Bronchial epithelial cell (primary cell): ENCODE measurements at places on chromosomes 1 and 21. TPM values are rescaled to one million over a fixed set of nuclear protein-coding genes. Genes with fewer than 3 reads are reported as not detected.

SV2A gene
- total RNA-seq, result 0.26 and 1.1 TPM in 2 replicates

TCP10L gene
- 0.13 and 0.26 TPM in 2 replicates for total RNA-seq

GPR61 gene
- total RNA-seq, result not detected in 2 replicates

OR2AK2 gene
- not detected in 2 replicates for total RNA-seq

CLDN17 gene
- total RNA-seq, result 2.3 TPM in 1 of 2 replicates, not detected in the other

AZIN2 gene
- total RNA-seq, result 1.3 and 1.5 TPM in 2 replicates

OLFML3 gene
- 0.13 and 1.6 TPM in 2 replicates for total RNA-seq

NCAM2 gene
- 0.26 and 1.3 TPM in 2 replicates for total RNA-seq

S100A7 gene
- 0.38 TPM in 1 of 2 replicates, not detected in the other for total RNA-seq

DNA sequence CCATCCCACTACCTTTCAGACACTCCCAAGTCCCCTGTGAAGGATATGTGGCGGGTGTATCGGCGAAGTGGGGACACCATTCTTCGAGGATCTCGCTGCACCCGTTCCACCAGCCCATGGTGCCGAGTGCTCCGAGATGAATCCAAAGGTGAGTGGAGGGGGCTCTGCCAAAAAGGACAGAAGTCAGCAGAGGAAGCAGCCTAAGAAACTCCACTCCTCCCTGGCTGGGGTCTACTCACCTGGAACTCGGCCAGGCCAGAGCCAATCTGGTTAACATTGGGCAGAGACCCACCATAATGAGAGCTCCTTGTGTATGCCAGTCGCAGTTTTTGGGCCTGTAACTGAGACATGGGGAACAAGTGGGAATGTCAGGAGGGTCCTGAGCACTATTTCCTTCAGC is 3.6 kb downstream of the CRTC2 start:
- DNase-seq, result no peak

- no peak for DNase-seq
Observed at GRCh38 chr1:161162052-161162451, 2.8 kb downstream of the USP21 start.

DNA sequence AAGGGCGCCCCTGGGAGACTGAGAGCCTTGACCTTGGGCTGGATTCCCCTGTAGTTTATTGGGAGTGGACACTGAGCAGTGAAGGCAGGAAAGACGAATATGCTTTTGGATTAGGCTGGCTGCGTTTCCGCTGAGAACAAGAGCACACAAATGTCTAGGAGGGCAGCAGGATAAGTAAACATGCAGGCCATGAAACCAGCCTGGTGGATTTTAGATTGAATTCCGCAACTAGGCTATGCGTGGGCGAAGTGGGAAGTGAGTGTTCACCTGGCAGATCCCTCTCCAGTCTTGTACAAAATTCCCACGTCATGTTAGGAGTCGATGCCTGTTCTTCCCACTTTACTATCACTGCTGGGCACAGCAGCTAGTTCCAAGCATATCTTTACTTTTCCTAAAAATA is 21.4 kb upstream of the KCNJ6 start:
- peak; percentile 23 for DNase-seq

- DNase-seq, result peak; percentile 41
Observed at GRCh38 chr1:15515022-15515663, 8.9 kb downstream of the CASP9 start.

- no peak for DNase-seq
Observed at GRCh38 chr1:29133861-29134694, 10.4 kb upstream of the TMEM200B start.

DNA sequence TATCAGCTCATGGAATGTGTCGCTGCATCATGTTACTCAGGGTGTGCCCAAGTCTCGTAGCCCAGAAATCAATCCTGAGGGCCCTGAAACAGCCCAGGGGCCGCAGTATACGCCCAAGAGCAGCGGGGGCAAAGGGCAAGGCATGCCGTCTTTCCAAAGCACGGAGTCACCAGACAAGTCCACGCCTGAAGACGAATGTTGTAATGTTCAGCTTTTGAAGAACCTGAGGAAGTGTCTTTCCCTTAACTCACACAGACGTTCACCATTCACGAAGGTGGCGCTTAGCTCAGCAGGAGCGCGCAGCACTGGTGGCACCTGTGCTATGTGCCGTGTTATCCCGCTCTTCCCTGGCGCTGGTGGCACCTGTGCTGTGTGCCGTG is 18.8 kb upstream of the PWP2 start:
- DNase-seq, result no peak

- DNase-seq, result peak; percentile 39
Observed at GRCh38 chr1:53681977-53682685, 56.8 kb downstream of the GLIS1 start.

DNA sequence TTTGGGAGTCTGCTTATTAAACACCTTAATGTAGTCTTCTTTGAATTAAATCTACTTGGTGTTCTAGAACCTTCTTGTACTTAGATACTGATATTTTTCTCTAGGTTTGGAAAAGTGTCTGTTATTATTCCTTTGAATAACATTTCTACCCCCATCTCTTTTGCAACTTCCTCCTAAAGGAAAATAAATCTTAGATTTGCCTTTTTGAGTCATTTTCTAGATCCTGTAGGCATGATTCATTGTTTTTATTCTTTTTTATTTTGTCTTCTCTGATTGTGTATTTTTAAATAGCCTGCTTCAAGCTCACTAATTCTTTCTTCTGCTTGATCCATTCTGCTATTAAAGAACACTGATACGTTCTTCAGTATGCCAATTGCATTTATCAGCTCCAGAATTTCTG is 155.9 kb upstream of the NEGR1 start:
- DNase-seq, result no peak

DNA sequence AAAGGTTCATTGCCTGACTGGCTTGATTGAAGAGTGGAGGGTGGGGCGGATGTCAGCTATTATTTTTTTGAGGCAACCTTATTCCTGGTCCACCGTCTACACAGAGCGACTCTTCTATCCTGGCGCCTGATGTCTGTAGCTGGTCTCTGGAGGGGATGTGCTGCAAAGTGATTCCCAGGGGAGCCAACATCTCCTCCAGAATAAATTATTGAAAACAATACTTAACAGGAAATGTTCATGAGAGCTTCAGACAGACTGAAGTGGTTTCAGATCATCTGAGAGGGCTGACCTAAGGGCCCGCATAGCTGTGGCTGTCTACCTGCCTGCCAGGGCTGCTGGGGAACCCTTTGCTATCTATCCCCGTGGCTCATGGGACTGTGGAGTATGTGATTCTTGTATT is 66.7 kb downstream of the TEX35 start:
- no peak for DNase-seq

GRCh38 chr1:180238675-180239074 is 8.6 kb downstream of the LHX4 start:
- no peak for DNase-seq

GRCh38 chr1:24426744-24427544 is 11.3 kb downstream of the NIPAL3 start:
- DNase-seq, result no peak

DNA sequence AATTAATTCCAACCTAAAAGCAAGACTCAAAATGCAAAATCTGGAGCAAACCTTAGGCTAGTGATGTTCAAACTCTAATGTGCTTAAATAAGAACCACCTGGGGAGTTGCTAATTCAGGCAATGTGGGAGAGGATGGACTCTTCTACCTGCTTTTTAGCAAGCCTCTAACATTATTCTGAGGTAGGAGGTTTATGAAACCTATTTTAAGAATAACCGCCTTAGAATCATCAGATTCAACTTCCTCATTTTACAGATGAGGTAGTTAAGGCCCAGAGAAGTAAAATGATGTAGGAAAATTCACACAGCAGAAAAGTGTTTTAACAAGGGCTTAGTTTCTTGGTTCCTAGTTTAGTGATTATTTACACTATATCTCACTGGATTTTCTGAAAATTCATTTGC is 8.6 kb upstream of the NTNG1 start:
- DNase-seq, result no peak

- DNase-seq, result peak; percentile 38
Observed at GRCh38 chr1:24415910-24416665, 486 bp downstream of the NIPAL3 start.

DNA sequence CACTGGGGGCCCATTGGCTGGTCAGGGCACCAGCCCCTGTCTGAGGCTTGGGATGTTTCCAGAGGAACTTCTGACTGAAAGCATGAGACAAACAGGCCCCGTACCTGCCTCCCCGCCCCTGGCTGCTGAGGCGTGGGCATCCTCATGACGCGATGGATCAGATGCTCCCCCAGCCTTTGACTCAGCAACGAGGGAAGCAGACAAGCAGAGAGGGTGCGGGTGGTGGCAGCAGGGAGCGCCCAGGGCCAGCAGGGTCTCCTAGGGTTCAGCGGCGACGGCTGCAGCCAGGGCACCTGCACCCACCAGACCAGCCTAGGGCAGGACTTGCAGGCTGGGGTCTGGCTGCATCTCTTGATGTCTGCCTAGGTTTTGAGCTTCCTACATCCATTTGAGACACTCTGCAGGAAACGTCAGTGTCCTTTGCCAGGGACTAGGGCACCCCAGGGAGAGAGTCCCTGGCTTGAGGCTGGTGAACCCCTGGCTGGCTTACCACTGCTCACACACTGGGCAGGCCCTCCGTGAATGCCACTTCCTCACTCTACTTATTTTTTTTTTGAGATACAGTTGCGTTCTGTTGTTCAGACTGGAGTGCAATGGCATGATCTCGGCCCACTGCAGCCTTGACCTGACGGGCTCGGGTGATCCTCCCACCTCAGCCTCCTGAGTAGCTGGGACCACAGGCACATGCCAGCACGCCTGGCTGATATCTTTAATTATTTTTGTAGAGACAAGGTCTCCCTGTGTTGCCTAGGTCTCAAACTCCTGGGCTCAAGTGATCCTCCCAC is 63.3 kb downstream of the DHRS3 start:
- no peak for DNase-seq

DNA sequence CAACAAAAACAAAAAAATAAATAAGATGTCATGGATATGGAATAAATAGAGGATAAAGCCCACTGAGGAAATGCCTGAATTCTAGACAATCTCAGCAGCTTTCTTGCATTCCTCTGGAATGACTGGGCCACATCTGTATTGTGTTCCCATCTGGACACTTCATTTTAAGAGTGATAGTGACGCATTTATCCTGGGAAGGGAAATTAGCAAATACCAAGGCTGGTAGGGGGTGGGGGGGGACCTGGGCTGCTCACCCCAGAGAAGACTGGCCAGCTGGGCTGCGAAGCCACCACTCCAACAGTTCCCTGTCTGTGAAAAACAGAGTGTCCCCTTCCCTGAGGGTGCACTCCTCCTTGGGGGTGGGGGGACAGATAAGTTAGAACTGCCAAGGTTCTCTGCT is 106.3 kb downstream of the HIVEP3 start:
- DNase-seq, result peak; percentile 53

- no peak for DNase-seq
Observed at GRCh38 chr1:115313182-115313581, 24.9 kb downstream of the NGF start.

- no peak for DNase-seq
Observed at GRCh38 chr1:4344065-4344732, 310.2 kb upstream of the AJAP1 start.

DNA sequence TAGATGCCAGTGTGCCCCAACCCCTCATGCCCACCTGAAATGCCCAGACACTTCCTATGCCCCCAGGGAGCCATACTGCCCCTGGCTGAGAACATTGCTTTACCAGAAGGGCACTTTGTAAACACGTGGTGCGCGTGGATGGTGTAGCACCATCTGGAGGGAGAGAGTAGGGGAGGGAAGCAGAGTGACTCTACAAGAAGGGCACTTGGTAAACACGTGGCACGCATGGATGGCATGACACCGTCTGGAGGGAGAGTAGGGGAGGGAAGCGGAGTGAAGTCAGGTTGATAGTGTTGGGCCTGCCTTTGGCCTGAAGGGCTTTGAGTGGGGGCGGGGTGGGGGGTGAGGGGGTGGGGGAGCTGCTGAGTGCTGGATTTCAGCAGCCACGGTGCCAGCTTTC is 324.0 kb upstream of the VAMP3 start:
- DNase-seq, result no peak

GRCh38 chr1:88787023-88787903 is 103.2 kb downstream of the PKN2 start:
- no peak for DNase-seq

GRCh38 chr1:230265200-230266115 is 160.7 kb downstream of the PGBD5 start:
- DNase-seq, result no peak

DNA sequence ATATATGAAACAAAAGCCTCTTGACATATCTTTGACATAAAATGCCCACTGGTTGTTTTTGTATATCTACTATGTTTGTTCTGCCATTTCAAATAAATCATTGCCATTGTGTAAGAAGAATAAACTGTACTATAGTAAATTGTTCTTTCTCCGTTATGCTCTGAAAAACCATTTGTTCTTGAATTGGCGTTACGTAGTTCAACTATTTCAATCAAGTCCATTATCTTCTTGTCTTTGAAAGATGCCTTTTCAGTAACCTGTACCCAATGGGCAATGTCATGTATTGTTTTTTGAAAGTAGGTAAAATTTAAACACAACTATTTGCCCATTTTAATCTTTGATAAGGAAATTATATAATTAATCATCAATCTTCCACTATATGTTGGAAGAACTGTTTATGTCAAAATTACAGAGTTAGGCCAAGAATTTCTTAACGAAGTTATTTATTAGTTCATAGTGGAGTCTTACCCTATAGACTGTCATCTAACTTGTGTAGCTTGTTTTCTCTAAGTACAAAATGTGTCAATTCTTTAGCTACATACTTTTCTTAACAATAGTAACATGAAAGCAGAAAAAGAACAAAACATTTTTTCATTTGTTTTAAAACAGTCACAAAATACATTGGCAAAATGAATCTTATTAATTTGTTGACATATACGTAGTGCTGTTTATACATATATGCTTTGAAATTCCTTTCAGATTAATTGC is 294.8 kb downstream of the PTPRC start:
- peak; percentile 9 for DNase-seq

DNA sequence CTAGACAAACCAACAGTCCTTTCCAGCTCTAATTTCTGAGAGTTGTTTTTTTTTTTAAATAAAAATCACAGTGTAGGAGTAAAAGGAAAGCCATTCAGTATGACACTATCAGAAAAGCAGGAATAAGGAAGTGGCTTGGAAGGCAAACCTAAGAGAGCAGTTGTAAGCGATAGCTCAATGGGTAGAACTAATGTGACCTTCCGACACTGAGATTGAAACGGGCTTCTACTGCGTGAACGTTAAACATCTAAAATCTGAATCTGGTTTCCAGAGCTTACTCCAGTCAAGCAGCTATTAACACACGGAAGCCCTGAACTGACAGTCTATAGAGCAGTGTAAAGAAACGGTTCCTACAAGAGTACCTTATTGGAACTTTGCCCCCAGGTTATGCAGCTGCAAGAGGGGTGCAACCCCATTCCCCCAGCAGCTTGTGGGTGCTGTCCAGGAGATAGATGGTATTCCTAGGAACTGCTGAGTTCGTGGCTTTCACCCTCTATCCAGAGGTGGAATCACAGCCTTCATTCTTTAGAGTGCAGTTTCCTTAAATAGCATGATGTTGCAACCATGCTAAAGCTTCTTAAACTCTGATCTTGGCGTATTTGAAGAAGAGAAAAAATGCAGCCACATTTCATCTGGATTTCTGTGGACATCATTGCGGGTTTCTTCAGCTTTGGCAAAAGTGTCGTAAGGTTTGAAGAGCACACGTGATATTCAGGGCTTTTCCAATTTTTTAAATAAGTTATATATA is 3.3 kb upstream of the IRF2BP2 start:
- DNase-seq, result peak; percentile 70

GRCh38 chr1:187010571-187011309 is 182.0 kb downstream of the PLA2G4A start:
- peak; percentile 87 for DNase-seq

- peak; percentile 44 for DNase-seq
Observed at GRCh38 chr21:41729701-41730366, 37.0 kb downstream of the RIPK4 start.
